ENCODE measurements at places on chromosomes 7 and 10.

DNA sequence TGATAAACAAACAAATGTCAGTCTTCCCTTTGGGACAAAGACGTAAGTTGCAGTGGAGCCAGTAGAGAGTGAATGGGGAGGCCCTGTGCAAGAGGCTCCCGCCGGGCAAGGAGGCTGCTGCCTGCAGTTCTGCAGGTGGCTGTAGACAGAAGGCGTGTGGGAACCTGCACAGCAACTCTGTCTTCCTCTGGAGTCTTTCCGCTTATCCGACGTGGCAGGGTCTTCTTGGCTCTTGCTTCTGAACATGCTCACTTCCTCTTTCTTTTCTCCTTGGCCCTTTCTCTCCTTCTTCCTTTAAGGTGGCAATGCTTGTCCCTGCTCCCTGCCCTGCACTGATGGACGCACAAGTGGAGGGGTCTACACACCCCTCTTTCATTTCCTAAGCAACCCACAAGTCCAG lies 122.5 kb downstream of the HIPK2 start:
- DNase-seq = no peak

- DNase-seq = no peak
Measured at GRCh38 chr10:101079874-101080273, 18.1 kb downstream of the KAZALD1 start.

- peak; percentile 65 for DNase-seq
Measured at GRCh38 chr10:106711313-106711906, 453.1 kb downstream of the SORCS1 start.

DNA sequence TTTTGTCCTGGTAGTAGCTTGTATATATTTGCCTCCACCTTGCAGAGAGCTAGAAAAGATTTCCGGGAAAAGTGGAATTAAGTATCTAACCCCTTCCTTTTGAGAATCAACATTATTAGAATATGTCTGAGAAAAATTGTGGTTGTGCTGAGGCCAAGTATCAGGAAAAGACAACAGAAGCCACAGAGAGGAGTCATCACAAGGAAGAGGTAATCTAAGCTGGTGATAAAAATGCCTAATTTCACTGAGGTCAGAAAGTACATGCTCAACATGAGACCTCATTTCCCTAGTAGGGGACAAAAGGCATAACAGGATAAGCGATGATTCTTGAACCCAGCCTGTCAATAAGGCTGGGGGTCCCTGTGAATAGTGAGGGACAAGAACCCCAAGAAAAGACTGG lies 97.0 kb upstream of the PDE1C start:
- DNase-seq = no peak

DNA sequence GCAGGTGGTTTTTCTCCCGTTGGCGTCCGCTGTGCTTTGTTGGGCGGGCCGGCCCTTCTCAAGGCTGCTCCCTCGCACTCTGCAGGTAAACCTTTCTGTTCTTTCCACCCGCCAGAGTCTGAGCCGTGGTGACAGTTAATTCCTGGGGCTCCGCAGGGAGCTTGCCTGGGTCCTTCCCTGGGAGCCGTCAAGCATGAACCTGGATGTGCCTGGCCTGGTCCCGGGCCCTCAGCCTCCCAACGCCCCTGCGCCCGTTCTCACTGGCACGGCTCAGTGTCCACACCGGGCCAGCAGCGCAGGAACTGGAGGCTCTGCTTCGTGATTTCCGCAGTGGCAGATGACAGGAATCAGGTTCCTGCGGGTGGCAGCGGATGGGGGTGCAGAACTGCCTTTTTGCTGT lies 10.9 kb upstream of the NKX6-2 start:
- no peak for DNase-seq

DNA sequence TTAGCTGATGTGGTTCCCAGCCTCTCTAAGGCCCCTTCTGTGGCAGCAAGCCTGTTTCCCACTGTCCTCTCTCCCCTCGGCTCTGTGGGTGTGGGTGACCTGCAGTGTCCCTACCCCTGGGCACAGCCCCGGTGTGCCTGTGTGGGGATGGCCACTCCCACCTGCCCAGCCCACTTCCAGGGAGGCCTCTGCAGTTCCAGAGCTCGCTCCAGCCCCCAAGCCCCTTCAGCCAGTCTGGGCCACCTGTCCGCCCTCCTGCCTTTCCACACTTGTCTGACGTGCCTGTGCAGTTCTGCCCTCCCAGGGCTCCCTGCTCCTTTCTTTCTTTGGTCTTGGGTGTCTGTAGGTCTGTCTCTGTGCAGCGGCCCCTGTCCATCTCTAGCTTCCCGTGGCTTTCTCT lies 127.0 kb upstream of the PPIF start:
- no peak for DNase-seq

GRCh38 chr7:92279396-92280031 lies 33.7 kb downstream of the ANKIB1 start:
- no peak for DNase-seq

DNA sequence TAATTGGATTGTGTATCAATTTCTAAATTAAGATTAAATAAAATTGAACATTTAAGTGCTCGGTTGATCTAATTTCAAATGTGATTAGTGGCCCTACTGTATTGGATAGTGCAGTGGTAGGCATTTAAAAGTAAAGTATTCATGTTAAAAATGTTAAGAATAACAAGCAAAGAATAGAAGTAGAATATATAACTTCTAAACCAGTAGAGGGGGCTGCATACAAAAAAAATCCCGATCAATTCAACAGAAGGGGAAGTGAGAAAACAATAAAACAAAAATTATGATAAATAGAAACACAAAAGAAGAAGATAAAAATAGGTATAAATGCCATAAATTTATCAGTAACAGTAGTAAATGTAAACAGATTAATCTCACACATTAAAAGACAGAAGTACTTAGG lies 24.9 kb upstream of the WDFY4 start:
- DNase-seq = no peak

- DNase-seq = no peak
Measured at GRCh38 chr7:140621401-140622021, 19.1 kb downstream of the DENND2A start.

GRCh38 chr10:128173386-128173785 lies 47.2 kb upstream of the MKI67 start:
- DNase-seq = no peak

GRCh38 chr7:121832347-121832746 lies 40.6 kb upstream of the PTPRZ1 start:
- no peak for DNase-seq

DNA sequence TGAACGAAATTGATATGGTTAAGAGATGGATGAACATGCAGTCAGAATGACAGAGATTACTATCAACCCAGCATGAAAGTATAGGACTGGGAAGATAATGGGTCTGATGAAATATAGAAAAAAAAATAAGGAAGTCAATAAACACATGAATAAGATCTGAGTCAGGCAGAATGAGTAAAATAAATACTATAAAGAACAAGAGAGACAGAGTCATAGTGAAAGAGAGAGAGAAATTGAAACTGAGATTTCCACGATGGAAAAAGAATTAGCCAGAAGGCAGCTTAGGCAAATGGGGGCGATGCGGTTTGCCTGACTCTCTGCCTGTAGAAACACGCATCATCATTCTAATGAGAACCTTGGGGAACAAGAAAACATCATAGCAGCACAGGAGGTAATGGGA lies 26.6 kb downstream of the SEMA3D start:
- DNase-seq = peak; percentile 33

DNA sequence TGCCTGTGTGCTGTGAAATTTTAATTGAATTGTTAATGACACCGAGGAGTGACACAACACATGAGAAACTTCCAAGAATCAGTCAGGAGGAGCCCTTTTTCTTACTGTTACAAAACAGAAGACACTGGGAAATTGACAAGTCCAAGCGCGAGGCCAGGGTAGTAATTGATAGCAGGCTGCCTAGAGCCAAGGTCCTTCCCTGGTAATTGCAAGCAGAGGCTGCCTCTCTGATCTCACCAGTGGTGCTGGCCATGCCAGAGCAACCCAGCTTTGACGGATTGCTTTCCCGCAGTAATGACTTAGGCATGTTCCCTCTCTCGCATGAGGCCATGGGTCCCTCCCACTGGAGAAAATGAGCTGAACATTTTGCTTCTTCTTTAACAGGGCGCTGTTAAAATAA lies 111.5 kb downstream of the LRMDA start:
- no peak for DNase-seq

GRCh38 chr10:89217057-89217990 lies 10.2 kb upstream of the CH25H start:
- DNase-seq = peak; percentile 67

DNA sequence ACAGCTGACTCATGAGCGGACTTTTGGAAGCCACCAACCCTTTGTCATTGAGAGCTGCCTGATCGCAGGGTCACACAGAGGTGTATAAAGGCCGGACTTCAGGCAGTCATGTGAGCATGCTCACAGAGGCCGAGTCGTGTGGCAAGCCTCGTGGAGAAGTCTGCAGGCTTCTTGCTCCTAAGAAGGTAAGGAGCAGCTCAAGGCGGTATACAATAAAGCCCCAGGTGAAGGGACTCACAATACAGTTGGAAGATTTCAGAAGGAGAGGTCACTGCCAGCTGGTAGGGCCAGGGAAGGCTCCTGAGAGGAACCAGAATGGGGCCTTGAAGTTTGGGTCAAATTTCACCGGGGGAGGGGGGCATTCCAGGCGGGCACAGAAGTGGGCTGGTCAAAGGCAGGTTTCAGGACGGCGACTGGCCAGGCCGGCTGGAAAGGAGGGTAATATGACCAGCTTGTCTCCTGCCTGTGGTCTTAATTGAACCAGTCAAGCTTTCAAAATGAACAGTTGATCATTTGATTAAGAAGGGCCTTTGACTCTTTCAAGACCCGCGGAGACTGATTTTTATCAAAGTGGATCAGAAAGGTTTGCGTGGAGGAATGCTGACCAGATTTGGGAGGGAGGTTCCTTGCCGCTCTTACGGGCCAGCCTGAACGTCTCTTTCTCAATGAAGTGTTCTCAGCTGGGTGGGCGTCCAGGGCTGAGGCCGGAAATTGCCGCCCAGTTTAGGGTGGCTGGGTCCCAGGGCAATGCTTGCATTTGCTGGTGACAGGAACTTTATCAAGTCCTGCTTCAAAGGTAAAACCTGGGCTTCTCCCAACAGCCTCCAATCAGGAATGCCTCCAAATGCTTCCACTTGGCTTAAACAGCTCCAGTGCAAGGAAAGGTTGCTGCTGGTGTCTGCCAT lies 178.6 kb downstream of the EMX2 start:
- no peak for DNase-seq

GRCh38 chr10:67151471-67151870 lies 225.6 kb downstream of the LRRTM3 start:
- no peak for DNase-seq

DNA sequence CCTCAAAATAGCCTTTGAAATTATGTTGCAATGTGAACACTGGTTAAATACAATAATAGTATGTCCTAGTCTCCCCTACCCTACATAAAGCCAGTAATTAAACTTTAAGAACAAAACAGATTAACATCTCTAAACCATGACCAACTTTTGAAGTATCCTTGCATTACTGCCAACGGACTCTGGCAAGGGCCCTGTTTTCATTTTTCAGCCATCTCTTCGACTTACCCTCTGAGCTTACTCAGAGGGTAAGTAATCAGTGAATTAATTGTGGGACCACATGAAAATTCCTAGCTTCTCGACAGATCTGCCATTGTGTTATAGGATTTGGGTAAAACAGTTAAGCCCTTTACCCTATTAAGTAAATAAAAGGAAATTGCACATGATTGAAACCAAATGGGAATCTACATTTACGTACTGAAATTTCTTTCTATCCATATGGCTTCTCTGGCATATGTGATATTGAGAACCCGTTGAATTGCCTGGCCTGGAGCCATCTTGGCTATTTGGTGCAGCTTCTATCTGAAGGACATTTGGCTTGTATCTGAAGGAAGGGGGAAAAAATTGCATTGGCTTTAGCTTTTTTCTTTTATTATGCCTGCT lies 39.6 kb downstream of the DYNC1I1 start:
- DNase-seq = no peak

DNA sequence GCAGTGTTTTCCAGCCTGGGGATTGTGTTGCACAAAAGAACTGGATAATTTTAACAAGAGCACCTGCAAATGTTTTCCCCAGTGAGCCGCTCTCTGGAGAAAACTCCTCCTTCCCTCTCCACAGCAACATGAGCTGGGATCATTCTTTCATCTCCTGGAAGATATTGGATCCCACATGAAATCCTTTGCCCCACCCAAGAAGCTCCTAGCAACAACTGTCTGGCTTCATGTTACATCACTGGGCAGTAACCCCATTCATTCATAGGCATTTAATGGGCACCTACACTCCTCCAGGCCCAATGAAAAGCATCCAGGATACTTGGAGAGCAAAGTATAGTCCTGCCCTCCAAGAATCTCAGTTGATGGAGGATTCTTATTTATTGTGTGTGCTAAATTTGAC lies 27.2 kb downstream of the LSM5 start:
- no peak for DNase-seq

Measured in activated CD4-positive, alpha-beta T cell treated with anti-CD3 and anti-CD28 coated beads, Interleukin-2, Interleukin-6, amounts not matched to agents 100 ng/mL and 50 ng/mL, durations not matched to agents 16 hours and 8 hours (primary cell).